ENCODE measurements at places on chromosomes 7 and 10.

DNA sequence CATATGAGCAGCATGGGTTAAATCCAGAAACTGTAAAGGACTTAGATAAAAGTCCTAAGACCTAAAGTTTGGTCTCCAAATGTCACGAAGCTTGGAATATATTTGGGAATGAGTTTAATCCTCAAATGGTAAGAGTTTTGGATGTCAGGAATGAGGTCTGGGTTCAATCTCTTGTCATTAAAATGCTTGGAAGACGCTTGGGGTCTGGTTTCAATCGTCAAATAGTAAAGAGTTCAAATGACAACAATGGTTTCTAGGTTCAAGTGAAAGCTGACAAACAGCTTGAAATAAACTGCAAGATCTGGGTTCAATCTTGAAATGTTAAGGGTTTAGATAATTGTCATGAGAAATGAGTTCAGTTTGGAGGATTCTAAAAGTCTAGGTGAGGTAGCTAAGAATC lies 385.5 kb upstream of the HPS1 start:
- DNase-seq: no peak

- no peak for DNase-seq
These were observed 58.7 kb downstream of the RGS10 start for GRCh38 chr10:119483839-119484238.

- DNase-seq: no peak
These were observed 28.9 kb upstream of the BMPR1A start for GRCh38 chr10:86727470-86727869.

- no peak for DNase-seq
These were observed 137.9 kb downstream of the DNAJB6 start for GRCh38 chr7:157474685-157475084.

DNA sequence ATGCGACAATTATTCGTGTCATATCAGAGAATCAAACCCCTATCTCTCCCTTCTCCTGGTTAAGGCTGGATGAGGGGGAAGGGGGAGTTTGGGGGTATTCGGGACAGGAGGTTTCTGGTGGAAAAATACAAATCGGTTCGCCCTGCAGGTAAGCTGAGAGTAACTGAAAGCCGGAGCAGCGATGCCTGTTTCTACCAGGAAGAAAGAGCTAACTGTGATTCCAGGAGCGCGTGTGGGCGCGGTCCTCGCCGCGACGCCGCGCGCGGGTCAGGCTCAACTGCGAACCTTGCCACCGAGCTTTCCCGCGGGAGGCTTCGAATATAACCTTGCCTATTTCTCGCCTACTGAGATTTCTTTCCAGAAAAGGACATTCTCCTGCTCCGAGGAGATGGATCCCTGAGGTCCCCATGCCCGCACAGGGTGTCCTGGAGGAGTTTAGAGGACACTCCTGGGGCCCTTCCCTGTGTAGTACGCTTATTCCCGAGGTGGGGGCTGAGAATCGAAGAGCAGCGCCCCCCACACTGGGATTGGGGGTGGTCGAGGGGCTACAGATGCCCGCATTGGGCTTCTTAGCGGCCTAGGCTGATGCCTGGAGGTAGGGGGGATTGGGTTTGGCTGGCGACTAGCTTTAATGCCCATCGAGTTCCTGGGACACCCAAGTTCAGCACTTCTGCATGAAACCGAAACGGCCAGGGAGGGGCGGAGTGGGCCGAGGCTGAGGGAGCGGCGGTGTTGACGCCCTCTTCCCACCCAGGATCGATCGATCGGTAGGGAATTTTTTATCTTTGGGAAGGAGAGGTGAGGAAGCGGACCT lies 13.0 kb upstream of the DLX6 start:
- DNase-seq: no peak

DNA sequence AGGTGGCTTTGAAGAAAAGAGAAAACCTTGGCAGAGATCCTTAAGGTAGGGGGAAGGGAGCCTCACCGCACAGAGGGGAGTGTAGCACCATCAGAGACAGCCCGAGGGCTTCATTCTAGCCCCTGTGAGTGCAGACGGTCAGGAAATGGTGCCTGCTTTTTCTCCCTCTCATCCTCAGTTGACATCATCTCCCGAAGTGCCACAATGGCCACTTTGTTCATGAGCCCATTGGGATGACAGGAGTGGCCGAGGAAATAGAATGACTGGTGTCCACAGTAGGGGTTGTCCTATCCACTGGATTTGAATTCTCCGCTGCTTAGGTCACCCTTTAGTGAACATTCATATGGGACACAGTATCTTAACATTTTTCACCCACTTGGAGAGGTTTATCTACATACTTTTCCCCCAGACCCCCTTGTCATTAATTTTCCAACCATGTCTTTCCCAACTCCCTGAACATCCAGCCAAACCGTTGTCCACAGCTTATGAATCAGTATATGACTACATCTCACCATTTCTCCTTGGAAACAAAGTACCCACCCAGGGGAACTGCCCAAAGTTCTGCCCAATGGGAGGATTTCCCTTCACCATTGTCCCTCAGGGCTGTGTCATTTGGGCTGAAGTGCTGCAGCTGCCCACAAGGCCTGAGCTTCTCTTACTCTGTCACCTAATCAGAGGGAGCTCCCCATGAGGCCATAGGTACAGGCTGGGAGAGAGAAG lies 108.8 kb downstream of the ADCY1 start:
- no peak for DNase-seq

- DNase-seq: no peak
These were observed 50.4 kb downstream of the VKORC1L1 start for GRCh38 chr7:65923316-65923715.

DNA sequence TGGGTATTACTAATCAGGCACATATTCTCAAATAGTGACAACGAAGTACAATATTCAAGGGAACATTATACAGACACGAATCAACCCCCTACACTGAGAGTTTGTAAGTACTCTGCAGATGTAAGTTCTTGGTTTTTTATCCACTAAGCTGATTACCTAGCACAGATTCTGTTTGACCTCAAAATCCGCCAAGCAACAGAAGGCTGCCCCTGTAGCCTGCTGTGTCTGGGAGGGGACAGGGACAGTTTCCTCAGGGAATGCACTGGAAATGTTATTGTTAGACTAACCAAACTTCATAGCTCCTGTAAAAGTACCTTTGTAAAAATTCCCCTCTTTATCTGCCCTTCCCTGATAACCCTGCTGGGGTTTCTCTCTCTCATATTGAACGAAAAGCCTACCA lies 45.2 kb upstream of the ZRANB1 start:
- no peak for DNase-seq

- no peak for DNase-seq
These were observed 113.2 kb upstream of the DGKB start for GRCh38 chr7:15015545-15016314.

DNA sequence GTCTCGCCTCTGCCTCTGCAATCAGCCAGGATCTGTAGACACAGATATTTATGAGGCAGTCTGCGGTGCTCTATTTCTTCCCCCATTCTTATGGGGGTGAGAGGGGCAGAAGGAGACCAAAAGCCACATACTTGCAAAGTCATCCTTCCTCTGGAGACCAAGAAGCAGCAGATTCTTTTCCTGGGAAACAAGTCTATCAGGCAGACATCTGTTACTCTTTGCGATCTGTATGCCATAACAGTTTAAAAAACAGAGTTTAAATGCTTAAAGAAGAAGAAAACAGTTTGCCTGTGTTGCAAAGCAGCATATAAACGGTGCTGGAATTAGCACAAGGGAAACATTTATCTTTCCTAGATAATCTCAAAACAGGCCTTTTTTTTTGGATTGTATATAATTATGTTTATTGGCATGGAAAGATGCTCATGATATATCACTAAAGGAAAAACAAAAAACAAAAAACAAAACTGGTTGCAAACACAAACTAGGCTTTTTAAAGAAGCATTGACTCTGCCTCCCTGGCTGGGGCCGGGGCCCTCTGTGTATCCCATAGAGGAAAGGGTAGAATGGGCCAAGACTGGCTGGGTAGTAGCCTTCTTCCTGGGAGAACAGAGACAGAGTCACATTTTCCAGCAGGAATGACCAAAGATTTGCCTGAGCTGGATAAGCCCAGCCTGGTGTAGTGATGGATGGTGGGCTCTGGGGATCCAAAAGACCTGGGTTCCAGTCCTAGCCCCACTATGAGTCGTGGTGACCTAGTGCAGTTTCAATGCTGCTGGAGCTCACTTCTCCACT lies 50.4 kb downstream of the RGS10 start:
- DNase-seq: no peak

DNA sequence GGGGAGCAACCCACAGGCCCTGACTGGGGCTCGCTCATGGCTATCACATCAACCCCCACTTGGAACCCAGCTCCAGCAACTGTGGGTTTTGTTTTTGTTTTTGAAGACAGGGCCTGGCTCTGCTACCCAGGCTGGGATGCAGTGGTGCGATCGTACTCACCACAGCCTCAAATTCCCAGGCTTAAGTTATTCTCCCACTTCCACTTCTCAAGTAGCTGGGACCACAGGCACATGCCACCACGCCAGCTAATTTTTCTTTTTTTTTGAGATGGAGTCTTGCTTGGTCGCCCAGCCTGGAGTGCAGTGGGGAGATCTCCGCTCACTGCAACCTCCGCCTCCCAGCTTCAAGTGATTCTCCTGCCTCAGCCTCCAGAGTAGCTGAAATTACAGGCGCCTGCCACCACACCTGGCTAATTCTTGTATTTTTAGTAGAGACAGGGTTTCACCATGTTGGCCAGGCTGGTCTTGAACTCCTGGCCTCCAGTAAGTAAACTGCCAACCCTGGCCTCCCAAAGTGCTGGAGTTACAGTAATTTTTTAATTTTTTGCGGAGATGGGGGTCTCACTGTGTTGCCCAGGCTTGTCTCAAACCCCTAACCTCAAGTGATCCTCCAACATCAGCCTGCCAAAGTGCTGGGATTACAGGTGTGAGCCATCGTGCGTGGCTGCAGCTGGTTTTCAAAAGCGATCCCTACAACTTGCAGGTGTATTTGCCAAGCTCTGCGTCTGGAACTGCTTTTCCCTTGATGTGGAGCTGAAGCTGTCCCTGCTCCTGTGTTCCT lies 228.7 kb downstream of the SKIDA1 start:
- no peak for DNase-seq

DNA sequence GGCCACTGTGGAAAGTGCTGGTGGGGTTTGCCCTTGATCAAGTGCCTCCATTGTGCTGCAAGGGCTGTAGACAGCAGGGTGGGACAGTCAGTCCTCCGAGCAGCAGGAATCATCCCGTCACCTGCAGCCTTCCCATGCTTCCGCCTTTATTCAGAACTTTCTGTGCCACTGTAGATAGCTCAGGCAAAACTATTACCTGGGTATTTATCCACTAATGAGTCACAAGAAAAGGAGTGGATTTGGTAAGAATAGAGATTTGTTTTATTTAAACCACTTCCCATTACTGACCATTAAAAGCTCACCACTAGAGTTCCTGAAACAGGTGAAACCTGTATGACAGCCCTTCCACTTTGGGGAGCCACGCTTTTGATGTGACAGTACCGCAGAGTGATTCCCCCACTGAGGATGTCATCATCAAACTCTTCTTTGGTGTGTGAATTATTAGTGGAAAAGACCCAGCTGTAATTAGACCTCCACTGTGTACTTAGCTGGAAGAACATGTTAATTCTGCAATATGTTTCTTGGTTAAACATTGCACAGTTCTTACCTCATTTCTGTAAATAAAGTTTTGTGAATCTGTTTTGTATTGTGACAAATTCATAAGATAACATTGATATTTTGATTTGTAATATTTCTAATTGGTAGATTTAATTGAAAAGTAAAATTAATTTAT lies 208.8 kb downstream of the MLLT10 start:
- DNase-seq: no peak

DNA sequence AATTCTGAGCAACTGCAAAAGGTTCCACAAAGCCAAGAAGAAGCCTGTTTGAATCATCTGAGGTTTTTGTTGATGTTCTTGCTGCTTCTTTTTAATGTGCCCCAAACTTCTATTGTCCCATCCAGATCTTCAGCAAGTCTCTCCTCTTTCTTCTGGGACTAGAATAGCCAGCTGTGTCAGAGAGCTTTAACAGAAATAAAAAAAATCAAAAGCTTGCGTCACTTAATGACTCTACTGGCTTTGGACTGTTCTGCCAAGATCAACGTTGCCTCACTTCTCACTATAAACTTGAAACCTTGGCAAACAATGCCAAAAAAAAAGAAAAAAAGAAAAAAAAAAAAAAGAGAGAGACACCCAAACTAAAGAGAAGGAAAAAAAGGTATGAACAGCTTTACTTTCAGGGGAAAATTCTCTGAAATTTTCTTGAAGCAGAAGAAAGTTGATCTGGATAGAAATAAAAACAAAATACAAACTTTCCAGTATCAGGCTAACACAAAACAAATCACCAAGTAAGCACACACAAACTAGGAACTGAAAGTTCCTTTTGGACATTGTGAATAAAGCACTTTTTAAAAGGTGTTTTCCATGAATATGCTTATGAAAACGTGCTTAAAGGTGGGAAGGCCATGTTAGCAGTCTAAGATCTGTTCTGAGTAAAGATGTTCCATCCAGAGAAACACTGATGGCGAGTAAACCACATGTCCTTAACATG lies 14.8 kb downstream of the USP54 start:
- DNase-seq: no peak

DNA sequence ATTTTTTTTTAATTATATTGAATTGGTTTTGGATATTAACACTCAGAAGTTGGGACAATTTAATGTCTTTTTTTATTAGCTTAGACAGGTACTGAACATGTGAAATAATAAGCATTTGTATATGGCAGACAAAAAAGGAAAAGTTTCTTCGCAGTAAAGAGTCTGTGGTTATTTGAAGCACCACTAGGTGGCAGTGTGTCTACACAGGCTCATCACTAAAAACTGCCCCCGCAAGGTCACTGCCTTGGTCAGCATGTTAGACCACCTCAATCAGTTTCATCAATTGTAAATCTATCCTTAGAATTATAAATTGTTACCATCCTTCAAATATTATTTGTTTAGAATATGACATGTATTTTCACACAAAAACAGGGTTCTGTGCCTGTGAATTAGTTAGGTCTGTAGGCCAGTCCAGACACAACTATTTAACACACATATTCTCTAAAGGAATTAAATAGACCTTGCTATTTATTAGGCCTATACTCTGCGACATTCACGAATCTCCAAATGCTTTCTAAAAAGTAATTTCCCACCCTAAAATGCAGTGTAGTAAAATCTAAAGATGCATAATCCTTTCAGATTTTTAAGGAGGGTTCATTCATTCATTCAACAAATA lies 17.0 kb downstream of the PNLIPRP3 start:
- no peak for DNase-seq

- DNase-seq: no peak
These were observed 6.7 kb downstream of the NRP1 start for GRCh38 chr10:33327751-33328150.

- DNase-seq: no peak
These were observed 31.6 kb upstream of the ZNF488 start for GRCh38 chr10:47415520-47416304.

- DNase-seq: no peak
These were observed 34.2 kb upstream of the NEBL start for GRCh38 chr10:20931156-20931795.

- no peak for DNase-seq
These were observed 31.0 kb downstream of the AKR1B1 start for GRCh38 chr7:134427896-134428295.
